ENCODE measurements at places on chromosomes 13 and 19. TPM values are rescaled to one million over a fixed set of nuclear protein-coding genes. Genes with fewer than 3 reads are reported as not detected.

GRCh38 chr19:12984683-12985048 is 10.6 kb upstream of the NFIX start:
- DNase-seq, result no peak

DNA sequence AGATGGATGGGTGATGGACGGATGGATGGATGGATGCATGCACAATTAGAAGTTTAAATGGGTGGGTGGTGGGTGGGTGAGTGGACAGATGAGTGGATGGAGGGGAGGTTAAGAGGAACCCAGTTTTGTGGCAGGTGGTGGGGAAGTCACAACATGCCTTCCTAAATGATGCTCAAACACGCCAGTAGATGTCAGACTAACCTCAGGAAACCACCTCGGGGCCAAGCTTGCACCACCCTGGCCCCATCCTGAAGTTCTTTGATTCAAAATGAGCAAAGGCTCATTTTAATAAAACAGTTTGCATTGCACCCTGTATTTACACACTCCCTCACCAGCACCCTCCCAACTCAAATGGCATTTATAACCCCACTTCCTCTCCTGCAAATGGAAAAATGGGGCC is 91.4 kb upstream of the CACNA1A start:
- no peak for DNase-seq

DNA sequence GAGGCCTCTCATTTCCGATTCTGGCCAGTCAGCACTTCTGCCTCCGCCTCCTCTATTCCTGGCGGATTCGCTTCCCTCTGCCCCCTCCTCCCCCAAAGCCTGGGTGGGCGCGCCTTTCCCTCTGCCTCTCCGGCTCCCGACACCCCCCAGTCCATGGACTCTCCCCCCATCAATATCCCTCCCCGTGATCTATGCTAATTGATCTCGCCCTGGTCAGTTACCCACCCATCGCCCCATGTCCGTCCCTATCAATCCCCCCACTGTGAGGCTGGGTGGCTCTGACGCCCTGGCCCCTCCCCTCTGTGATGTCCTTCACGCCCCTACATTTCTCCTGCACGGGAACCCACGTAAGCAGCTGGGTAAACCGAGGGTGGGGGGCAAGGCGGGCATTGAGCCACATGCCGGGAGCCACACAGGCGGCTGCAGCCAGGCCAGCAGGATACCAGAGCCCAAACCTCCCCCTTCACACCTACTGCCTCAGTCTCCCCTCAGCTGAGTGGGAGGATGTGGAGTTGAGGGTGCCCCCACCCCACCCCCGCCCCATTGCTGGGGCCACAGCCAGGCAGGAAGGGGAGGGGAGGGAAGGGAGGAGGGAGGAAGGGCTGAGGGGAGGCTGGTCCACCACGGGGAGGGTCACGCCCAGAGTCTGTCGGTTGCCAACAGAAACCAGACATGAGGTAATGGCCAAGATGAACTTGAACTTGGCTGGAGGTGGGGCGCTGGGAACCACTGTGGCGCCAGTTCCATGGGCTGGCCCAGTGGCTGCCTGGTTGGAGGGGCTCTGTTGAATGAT is 21.0 kb downstream of the SMIM24 start:
- peak; percentile 80 for DNase-seq

DNA sequence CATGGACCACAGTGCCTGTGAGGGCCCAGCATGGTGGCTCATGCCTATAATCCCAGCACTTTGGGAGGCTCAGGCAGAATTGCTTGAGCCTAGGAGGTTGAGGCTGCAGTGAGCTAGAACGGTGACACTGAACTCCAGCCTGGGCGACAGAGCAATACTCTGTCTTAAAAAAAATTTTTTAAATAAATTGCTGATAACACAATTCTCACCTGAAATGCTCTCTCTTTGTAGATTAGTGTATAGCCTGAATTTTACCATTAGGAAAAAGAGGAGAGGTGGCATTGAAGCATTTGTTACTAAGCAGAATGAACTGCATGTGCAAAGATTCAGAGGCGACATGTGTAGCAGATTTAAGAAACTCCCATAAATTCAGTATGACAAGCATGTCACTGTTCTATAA is 29.1 kb upstream of the MAP3K10 start:
- DNase-seq, result no peak

DNA sequence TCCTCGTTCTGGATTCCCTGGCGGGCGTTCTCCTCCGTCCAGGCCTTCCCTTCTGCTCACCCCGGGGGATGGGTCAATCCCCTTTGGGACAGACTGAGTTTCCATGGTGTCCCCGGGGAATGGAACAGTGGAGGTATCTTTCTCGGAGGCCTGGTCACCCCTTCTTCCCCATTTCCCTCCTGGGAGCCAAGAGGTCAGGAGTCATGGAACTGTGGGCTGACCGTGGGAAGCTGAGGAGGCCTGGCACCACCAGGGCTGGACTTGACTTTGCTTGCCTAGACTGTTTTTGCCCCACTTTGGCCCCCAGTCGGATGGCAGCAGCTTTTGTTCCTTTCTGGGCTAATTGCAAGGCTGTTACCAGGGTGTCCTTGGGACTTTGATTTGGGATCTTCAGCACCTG is 2.0 kb downstream of the NACC1 start:
- no peak for DNase-seq

DNA sequence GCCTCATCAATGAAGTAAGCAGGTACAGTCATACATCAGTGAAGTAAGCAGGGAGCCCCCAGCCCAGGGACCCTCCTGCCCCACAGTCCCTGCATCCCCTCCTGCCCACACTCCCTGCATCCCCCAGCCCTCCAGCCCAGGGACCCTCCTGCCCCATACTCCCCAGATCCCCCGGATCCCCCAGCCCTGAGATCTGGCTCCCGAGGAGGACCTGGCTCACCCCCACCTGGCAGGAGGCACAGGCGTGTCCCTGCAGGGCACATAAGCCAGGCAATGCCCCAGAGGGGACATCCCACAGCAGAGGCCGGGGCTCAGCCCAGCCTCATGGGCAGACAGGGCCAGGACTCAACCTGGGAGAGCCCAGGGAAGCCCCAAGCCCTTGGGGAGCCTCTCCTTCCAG is 53.6 kb upstream of the TPM4 start:
- no peak for DNase-seq

DNA sequence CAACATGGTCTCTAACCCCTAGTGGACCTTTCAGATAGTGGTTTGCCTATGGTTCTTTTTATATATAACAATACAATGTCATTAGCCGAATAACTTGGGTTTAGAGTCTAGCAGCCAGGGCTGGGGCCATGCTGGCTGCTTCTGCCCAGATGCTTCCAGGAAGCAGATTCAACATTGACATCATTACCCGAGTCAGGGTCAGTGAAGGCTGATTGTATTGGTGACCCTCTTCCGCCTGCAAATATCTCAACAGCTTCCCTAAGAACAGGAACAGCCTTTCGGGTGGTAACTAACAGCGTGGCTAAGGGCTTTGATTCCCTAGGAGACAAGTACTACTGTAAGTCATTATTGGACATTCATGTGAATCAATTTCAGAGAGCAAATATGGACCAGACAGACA is 476.4 kb downstream of the UQCRFS1 start:
- DNase-seq, result no peak

Gene ZNF324B
- 2.2 TPM for total RNA-seq

Gene PSG7
- not detected for total RNA-seq

Gene HMGB1
- total RNA-seq, result 135 TPM
